AG09319 (cell line): ENCODE measurements at places on chromosomes 4 and X.
A peak's percentile ranks its signal among the peaks of the same experiment; 100 is the strongest.

DNA sequence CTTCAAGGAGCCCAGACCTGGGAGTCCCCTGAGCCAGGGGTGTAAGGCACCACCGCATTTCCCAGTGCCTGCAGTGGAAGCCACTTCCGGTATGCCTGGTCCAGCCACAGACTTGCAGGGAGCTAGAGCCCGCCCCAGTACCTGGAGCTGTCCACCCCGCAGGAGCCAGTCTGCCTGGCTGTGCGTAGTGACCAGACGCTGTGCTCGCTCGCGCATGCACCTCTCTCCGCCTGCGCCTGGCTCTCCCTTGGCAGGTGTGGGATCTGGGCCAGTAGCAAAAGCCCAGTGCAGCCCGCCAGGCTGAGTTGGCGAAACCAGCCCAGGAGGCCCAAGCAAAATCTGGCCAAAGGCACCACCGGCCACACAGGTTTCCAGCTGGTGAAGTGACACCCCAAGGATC lies 973.7 kb upstream of the AGA start:
- no peak for DNase-seq

DNA sequence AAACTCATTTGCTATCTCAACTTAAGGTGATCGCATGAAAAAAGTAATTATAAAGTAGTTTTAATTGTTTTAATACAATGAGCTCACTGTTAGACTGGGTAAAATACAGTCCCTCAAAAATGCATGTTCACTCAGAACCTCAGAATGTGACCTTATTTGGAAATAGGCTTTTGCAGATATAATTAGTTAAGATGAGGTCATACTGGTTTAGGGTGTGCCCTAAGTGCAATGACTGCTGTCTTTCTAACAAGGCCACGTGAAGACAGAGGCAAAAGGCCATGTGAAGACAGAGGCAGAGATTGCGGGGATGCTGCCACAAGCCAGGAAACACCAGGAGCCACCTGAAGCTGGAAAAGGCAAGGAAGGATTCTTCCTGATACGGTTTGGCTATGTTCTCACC lies 262.1 kb downstream of the NKX6-1 start:
- no peak for DNase-seq

GRCh38 chrX:44946771-44947170 lies 73.8 kb downstream of the KDM6A start:
- no peak for DNase-seq

DNA sequence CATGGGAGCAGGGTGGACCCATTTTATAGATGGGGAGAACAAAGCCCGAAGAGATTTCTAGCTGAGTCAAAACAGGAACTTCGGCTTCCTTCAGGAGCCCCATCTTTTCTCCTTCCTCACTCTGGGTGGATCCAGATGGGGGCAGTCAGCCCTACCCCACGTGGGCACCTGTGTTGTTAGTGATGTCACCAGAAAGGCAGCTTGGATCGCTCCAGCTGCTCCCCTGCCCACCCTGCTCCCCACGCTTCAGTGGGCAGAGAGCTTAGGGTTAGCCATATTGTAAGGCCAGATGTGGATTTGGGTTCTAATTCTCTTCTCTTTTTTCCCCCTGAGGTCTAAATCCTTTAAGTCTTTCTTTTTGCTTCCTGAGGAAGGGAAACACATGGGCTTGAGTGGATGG lies 132.3 kb upstream of the PJA1 start:
- DNase-seq: no peak

DNA sequence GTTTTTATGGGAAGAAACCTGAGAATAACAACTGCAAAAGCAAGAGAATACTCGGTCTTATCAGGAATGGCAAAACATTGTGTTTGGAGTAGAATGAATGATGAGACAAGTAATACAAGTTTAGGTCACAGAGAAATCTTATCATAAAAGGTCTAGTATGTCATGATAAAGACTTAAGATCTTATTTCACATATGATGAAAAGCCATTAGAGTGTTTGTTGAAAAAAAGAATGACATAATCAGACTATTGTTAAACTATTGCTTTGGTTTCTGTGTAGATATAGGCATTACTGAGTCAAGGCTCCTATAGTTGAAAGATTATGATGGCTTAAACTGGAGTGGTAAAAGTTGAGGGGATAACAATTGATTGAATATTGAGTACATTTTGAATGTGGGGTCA lies 603.6 kb downstream of the CCSER1 start:
- DNase-seq: no peak

DNA sequence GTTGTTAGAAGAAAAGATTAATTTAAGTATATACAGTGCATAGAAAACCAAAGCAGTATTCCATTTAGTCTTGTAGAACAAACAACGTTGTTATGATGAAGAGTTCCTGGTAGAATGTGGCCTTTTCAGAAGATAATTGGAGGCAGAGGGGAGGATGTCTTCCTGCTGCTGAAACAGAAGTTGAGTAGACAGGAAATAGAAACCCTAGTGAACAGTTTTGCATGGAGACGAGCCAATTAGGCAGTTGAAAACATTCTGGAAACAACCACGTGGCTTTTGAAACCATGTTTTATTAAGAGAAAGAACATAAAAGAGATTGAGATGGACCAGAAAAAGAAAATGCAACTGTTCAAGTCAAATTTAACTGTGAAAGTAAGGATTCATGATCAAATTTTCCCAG lies 325.2 kb downstream of the CAMK2D start:
- peak; percentile 29 for DNase-seq

DNA sequence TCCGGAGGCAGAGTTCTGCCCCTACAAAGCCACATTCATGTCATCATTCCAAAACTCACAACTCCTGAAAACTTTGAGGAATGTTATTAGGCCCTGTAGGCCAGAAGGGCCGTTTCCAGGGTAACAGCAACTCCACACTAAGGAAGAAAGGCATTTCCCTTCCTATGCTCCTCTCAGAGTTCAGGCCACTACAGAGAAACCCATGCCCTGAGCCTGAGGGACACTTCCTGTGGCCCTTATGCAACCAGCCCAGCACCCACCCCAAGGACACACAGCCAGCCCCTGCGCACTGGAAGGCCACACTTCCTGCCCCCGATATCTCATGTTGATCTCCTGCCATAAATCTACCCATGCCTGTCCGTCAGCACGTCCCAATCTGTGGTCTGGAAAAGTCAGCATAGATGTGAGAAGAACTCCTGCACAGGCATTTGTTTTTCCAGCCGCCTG lies 289.3 kb downstream of the BCOR start:
- DNase-seq: no peak

DNA sequence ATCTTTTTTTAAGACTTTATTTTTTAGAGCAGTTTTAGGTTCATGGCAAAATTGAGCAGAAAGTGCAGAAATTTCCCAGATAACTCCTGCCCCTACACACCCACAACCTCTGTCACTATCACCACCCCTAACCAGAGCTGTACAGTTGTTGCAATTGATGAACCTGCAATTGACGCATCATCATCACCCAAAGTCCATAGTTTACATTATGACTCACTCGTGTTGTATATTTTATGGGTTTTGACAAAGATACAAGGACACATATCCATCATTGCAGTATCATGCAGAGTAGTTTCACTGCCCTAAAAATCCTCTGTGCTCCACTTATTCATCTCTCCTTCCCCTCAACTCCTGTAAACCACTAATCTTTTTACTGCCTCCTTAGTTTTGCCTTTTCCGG lies 34.5 kb upstream of the WAS start:
- no peak for DNase-seq

DNA sequence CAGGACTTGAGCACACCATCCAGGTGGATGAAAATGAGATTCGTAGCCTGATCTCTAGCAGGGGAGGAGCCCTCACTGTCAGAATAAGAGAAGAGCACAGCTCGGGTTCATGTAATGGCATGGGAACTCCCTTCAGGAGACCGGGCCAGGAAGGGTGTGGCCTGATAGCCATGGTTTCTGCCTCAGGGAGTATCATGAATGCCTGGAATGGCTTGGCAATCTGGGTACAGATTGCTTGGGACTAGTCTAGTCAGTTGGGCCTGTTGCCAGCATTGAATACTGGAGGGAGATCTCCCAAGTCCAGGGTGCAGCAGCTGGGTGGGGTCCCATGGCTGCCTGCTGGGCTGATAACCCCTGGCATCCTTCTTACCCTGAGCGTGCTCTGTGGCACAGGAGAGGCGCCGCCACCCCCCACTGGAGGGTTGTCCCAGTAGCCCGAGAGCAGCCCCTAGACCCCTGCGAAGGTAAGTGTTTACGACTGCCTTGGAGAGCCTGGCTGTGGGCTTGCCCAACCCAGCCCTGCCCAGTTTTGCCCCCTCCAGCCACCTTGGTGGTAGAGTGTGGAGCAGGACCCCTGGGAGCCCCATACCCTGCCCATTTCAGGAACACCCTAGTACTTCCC lies 298.8 kb downstream of the TEX13A start:
- no peak for DNase-seq

- DNase-seq: no peak
Measured at GRCh38 chr4:162803378-162803777, 363.3 kb downstream of the NAF1 start.

DNA sequence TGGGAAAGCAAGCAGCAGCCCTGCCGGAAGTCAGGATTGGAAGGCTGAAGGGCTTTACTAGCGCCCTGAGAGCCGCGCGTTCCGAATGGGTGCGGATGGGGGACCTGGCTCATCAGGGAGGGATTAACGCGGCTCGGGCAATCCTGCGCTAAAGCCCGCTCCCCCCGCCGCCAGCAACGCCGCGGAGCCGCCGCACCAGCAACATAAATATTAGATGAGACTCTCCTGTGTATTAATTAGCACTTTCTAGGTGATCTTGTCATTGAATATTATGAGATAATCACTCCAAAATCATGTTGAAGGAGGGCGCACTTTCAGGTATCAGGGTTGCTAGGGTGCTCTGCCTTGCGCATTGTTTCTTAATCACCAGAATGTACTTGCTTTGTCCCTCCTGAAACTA lies 357.2 kb upstream of the FAM241A start:
- no peak for DNase-seq

DNA sequence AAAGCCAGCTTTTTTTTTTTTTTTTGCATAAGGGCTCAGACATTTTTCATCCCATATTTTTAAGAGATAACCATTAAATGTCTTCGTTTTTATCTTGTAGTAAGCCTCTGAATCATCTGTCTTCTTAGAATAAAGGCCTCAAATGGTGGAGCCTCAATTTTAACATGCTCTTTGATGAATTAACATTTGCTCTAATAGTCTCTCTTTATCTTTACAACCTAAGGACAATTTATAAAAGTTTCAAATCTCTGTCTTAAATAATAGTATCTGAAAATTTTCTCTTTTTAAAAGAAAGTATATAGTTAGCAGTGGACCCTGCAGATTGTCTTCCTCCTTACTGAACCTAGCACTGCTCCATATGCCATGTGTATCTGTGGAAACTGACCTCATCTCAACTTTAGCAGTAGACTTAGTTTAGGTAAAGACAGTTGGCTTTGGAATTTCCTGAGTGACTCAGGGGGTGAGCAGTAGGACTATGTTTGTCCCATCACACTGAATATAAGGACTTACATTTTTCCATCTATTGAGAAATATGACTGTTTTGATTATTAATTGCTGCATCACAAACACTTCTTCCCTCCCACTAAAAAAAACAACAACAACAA lies 1658.0 kb downstream of the STIM2 start:
- DNase-seq: no peak

DNA sequence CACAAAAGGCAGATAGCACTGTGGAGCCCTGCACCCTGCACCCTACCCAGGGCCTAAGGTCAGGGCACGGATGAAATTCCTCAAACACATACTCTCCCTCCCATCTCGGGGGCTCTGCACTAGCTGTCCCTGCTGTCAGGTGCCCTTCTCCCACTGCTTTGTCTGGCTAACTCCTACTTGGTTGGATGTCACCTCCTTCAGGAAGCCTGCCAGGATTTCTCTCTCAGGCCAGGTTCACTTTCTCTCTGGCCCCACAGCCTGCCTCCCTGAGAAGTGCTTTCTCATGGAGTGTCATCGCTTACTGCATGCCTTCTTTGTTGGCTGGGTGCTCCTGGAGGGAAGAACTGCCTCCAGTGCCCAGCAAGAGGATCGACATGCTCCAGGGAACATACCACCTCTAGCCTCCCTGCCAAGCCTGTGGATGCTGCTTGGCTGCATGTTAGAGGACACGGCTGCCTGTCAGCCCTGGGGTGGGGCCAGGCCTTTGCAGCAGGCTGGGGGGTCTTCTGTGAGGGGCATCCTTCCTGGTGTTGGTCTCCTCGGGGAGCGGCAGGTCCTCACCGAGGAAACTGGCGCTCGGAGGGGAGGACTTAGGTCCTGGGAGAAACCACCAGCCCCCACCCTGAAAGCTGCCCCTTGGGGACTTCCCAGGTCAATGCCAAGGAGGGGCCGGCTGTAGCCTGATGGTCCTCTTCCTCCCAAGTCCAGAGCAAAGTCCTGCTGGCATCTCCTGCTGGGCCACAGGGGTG lies 15.0 kb downstream of the ABLIM2 start:
- no peak for DNase-seq

GRCh38 chrX:154373340-154374306 lies 811 bp downstream of the FLNA start:
- peak; percentile 62 for DNase-seq

DNA sequence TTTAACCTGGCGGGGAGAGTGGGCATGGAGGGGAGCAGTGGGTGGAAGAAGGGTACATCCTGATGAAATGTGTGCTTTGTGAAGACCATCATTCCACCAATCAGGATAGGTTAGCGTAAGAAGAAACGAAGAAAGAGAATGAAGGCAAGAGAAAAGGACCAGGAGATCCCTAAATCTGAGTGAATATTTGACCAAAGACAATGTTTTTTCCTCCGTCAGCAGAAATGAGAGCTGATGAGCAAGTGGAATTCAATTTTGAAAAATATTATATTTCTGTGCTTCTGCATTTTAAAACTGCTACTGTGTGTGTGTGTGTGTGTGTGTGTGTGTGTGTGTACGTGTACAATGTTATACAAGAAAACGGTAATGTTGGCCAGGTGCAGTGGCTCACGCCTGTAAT lies 58.3 kb upstream of the NOCT start:
- DNase-seq: no peak

- DNase-seq: no peak
Measured at GRCh38 chrX:83888585-83888984, 27.6 kb downstream of the CYLC1 start.

DNA sequence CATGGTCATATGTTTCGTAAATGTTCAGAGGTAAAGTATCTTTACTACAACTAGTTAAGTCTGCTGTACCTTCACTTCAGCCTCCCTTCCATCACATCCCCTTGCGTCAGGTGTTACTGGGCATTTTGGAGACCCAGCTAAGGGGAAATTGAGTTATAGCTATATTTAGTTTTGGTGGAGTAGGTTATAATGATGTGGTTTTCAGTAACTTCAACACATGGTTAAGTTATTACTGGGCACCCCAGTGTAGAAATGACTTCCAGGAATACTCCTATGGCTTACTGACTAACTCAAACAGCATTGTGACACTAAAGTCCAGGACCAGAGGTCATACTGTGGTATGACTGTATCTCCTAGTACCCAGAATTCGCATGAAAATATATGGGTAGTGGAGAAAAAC lies 23.4 kb upstream of the ACSL1 start:
- DNase-seq: no peak

DNA sequence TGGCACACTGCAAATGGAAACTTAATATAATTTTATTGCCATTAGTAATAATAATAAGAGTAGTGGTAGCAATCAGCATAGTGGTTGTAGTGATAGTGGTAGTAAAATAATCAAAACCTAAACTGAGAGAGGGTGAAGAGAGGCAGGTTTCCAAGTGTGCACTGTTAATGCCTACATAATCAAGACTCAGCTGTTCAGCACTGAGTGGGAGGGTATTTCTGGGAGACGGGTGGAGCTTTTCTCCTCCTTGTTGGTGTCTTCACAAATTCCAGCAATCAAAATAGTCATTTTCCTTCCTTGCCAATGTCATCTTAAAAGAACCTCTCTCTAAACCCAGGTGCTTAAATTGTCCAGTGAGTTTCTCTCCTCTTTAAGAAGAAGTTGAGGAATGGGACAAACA lies 18.6 kb downstream of the CCDC149 start:
- DNase-seq: no peak

GRCh38 chr4:102430461-102430910 lies 70.7 kb upstream of the NFKB1 start:
- no peak for DNase-seq

- DNase-seq: peak; percentile 76
Measured at GRCh38 chr4:121668368-121669162, 28.2 kb downstream of the ANXA5 start.
